Renal pelvis (tissue), 12 donors: ENCODE measurements at places on chromosomes 7 and 10. TPM values are rescaled to one million over a fixed set of nuclear protein-coding genes. Genes with fewer than 3 reads are reported as not detected.

The PSD gene
- 13.2 TPM for polyA plus RNA-seq

The CCDC126 gene
- polyA plus RNA-seq, result 15.3 TPM

The CH25H gene
- not detected for polyA plus RNA-seq

The DYDC2 gene
- polyA plus RNA-seq, result 2.2 TPM

The GPC2 gene
- 14.0 TPM for polyA plus RNA-seq

DNA sequence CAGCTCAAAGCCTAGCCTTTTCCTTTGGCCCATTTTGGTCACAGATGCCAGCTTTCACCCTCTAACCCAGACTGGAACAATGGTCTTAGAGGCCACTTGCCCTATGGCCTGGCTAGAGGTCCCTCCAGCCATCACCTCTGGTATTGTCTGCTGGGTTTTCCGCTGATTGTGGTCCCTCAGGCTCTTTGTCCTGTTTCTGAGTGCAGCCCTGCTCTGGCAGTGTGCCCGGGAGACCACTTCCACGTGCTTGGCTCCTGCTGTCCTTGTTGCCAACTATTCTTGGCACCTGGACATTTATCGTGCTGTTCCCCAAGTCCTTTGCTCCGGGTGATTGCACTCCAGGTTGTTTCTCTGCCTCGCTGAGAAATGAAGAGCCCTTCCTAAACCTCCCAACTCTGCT, 53.3 kb upstream of the FAM180A start:
- no peak for DNase-seq

DNA sequence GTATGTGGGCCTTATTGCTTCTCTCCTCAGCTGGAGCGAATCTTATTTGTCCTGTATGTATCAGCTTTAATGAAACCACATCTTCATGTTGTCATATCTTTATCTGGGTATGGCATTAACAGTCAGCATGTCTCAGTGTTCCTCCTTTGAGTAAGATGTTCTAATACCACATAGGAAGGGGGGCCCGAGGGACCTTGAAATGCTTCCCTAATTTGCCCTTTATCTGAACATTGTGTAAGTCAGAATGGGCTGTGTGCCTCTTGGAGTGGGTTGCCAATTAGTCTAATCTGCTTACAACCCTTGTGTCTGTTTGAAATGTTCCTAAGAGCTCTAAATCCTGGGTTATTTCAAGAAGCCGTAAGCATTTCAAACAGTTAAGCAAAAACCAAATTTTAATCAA, 623.8 kb downstream of the SUGCT start:
- no peak for DNase-seq

GRCh38 chr10:70666960-70667798, 5.1 kb upstream of the ADAMTS14 start:
- no peak for DNase-seq

GRCh38 chr7:80154656-80155333, 20.2 kb downstream of the GNAI1 start:
- no peak for DNase-seq

DNA sequence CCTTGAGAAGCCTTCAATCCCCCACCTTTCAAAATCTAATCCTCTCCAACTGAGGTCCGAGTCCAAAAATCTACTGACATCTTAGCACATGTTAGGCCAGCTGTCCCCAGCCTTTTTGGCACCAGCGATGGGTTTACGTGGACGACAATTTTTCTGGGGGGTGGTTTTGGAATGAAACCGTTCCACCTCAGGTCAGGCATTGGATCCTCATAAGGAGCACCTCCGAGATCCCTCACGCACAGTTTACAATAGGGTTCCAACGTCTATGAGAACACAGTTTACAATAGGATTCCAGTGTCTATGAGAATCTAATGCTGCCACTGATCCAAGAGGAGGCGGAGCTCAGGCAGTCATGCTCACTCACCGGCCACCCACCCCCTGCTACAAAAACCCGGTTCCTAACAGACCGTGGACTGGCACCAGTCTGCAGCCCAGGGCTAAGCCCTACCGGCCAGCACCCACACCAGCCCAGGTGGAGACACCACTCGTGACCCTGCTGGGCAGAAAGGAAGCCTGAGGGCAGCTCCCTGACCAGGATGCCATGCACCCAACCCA, 107.6 kb downstream of the DIP2C start:
- DNase-seq, result no peak

DNA sequence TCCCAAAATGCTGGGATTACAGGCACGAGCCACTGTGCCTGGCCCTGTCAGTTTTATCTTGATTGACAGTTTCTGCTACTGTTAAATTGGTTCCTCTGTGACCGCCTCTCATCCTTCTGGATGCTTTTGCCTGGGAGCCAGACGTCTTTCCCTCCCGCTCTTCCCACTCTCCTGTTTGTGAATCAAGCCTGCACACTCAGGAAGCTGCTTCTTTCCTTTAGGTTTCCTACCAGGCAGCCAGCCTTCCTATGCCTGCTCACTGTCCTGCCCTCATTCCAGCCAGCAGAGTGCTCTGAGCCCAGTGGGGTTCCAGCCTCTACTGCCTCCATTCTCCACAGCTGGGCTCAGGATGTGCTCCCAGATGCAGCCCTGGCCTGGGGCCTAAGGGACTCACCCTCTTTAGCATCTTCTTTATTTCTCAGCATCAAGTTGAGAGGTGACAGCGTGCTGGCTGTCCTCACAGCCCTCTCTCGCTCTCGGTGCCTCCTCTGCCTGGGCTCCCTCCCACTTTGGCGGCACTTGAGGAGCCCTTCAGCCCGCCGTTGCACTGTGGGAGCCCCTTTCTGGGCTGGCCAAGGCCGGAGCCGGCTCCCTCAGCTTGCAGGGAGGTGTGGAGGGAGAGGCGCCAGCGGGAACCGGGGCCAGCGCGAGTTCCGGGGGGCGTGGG, 5.1 kb downstream of the SH2D4B start:
- DNase-seq, result no peak

- no peak for DNase-seq
Measured at GRCh38 chr7:37070471-37070870, 346.2 kb upstream of the AOAH start.

DNA sequence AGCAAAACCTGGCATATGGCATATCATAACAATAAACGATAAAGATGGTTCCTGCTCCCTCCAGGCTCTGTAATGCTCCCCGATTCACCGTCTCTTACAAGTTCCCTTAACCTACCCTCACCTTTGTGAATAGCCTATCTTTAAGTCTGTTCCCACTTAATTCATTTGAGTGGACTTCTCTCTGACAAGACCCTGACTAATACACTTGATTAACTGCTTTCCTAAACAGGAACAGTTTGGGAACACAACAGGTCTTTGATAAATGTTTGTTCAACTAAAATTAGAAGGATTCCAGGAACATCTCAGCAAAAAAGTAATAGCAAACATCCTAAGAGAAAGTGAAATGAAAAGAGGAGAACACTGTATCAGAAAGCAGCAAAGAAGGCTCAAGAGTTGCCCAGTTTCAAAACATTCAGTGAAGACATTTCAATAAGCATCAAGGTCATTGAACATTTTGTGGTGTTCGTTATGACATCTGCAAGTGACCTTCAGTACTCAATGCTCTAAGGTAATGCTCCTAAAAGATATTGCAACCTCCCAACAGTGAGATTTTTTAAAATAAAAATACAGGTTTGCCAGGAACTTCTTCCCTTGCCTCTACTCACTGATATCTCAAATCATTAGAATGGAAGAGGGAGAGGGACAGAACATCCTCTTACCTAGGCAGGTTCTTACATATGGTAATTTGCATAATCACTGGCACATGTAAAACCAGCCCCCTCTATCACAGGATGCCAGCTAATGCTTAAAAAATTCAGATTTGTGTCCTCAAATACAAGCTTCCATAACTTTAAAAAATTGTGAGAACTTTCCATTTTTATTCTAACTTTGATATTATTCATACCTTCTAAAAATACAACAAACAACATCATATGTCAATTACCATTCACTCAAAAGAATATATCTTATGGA, 11.4 kb upstream of the ARHGAP12 start:
- no peak for DNase-seq

DNA sequence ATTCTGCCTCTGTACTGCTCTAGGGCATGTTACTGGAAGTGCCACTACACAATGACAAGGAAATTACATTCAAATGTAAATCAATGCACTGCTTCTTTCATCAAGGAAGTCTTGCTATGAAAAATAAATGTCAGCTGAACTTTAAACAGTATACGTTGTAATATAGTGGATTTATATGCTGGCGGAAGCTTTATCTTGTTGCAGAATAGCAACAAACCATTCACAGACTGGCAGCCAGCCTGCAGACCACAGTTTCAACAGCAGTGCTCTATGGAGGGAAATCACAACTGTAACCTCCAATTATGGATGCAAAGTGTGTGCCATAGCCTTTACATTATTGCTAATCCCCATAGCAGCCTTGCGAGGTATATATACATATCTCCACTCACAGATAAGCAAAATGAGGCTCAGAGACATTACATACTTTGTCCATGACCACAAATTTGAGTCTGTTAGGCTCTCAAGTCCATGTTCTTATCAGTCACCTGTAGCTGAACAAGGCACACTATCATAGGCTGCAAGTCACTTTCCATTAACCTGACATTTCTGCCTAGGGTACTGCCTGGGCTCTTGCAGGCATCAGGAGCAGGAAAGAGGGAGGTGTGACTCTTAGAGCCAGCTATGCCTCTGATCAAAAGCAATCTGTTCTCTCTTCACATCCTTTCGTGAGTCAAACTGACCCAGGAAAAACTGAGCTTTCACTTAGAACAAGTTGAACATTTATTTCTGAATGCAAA, 22.6 kb downstream of the COL28A1 start:
- no peak for DNase-seq

DNA sequence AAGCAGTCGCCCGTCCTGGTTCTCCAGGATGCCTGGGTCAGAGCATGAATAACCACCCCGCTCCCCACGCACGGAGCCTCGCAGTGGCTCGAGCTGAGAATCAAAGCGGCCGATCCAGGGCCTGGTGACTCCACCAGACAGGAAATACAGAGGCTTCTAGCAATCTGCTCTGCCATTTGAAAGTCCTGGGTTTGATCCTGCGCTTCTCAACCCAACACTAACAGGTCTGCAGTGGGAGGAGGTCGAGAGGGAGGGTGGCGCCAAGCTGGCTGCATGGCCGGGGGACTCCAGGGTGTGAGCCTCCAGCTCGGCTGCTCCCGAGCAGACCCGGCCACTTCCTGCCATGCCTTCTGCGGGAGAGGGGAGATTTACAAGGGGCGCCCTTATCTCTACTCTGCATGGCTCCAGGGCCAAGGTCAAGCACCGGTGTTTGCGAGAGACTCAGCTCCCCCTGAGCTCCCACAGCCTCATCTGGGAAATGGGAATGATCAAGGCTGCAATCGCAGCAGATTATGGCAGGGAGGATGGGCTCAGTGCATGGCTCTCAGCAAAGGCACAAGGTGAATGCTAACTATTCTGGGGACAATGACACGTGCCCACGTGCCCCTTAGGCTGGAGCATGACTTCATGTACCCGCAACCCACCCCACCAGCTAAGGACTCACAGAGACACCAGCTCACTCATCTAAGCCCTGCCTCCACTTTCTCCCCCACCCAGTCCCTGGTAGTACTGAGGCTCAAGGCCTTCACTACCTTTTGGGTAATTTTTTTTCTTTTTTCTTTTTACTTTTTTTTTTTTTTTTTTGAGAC, 73.9 kb upstream of the TNRC18 start:
- DNase-seq, result no peak

GRCh38 chr10:34290412-34291081, 524.5 kb downstream of the PARD3 start:
- DNase-seq, result no peak

GRCh38 chr10:69677985-69678654, 48.1 kb downstream of the FAM241B start:
- no peak for DNase-seq

GRCh38 chr7:105444342-105444987, 55.7 kb upstream of the SRPK2 start:
- no peak for DNase-seq

DNA sequence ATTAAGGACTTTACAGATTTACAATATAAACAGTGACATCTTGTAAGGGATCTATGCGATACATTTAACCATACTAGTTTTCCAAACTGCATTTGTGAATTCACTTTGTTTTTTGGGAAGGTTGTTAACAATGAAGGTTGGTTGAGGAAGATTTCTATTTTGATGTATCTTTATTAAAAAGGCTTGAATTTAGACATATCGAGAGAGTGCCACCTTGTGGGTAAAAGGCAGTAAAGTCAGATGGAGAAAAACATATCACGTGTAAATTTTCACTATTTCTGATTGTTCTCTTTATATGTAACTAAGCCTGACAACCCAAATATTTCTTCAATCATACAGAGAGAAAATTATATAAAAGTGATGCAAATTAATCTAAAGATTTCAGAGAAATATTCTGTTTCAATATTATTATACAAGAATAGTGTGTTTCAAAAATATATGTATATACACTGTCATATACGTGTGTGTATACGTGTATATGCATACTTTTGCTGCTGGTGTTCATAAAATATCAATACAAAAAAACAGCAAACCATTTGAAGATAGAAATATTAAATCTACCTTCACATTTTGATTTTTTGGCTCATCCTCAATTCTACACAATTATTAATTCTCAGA, 988.6 kb downstream of the SORCS1 start:
- DNase-seq, result no peak

GRCh38 chr7:102040569-102040968, 223.1 kb downstream of the CUX1 start:
- DNase-seq, result no peak

GRCh38 chr7:117869374-117869773, 3.9 kb downstream of the CTTNBP2 start:
- DNase-seq, result no peak

DNA sequence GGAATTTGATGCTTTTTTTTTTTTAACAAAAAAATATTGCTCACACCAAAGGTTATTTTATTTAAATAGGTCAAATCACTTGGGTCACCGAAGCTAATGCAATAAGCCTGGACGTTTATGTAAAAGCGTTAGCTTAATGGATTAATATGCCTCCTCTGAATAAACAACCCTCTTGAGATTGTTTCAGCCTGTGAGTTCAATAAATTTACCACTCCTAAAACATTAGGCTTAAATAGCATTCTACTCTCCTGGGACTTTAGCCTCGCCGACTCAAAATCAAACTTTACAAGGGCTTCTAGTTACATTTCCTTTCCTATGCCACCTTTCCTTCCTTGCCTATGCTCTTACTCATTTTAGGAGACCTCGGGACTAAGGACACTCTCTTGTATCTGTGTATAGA, 79.3 kb downstream of the DNAJB9 start:
- peak; percentile 16 for DNase-seq

DNA sequence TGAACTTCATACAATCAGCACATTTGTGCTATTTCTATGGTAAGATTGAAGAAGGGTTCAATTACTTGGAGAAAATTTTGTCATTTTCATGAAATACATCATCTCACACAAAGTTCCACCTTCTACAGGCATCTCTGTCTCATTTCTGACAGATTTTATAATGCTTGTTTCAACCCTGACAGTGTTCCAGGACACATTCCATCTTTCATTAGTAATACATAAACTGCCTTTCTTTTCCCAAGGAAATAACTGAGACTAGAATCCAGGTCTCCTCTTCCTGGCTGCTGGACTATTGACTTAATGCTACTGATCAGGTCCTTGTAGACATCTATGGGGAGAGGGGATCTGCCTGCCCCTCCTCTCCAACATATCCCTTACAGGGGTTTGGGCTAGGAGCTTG, 70.1 kb upstream of the PLPP4 start:
- DNase-seq, result no peak
